ENCODE measurements at places on chromosomes 5 and 9.

- no peak for DNase-seq
These were observed 117.8 kb downstream of the MAST4 start for GRCh38 chr5:66713998-66714397.

DNA sequence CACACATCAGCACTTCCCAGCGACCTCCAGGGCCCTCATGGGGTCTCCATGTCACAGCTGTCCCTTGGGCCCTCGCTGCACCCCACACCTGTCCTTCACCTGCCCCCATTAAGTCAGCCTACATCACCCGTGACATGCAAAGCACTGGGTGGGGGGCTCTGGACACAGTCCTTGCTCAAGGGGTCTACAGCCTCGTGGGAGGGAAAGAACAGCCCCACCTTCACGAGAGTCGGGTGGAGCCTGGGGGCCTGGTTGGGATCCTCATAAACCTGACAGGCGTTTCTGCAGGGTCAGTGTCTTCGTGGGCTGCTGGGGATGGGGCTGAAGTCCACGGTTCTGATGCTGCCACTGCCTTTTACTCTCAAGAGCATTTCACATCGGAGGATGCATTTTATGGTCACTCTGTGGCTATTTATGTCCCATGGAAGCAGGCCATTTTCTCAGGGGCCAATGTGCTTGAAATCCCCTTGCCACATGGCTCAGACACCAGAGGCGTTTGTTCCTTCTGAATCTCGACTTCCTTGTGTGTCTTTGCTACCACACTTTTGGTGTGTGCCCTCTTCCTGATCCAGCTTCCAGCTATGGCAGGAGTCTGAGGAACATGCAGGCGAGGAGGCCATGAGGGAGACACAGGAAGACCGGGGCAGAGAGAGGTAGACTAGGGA lies at the start of gene OR2V1:
OR2V1 (minus strand) TSS at position 338 of the 665 bp plus-strand sequence. CDS start 5,865 bp downstream, outside the sequence.
- DNase-seq, result no peak

- no peak for DNase-seq
These were observed 282.2 kb downstream of the SEMA5A start for GRCh38 chr5:9263656-9264055.

- peak; percentile 40 for DNase-seq
These were observed 4.1 kb downstream of the CDK7 start for GRCh38 chr5:69238760-69239251.

- no peak for DNase-seq
These were observed 401.9 kb downstream of the ZSWIM6 start for GRCh38 chr5:61734001-61734400.

GRCh38 chr5:168798065-168799023 lies 219.2 kb upstream of the PANK3 start:
- DNase-seq, result no peak

GRCh38 chr9:121599872-121600585 lies 51.4 kb upstream of the DAB2IP start:
- DNase-seq, result no peak

DNA sequence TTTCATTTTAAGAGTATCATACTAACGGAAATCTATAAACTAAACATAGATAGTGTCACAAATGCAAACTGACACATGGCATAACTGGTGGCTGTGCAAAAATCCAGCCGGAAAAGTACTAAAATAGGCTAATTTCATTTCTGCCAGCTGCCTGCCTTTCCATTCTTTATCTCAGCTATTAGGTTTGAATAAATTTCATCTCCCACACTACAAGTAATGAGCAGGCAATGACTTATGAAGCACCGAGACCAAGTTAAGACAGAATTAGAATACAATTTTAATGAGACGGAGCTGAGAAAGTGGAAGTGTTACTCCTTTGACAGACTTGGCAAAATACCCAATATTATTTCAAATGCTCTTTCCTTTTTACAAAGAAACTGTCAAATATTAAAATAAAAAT lies 258.8 kb upstream of the ZNF608 start:
- DNase-seq, result no peak

DNA sequence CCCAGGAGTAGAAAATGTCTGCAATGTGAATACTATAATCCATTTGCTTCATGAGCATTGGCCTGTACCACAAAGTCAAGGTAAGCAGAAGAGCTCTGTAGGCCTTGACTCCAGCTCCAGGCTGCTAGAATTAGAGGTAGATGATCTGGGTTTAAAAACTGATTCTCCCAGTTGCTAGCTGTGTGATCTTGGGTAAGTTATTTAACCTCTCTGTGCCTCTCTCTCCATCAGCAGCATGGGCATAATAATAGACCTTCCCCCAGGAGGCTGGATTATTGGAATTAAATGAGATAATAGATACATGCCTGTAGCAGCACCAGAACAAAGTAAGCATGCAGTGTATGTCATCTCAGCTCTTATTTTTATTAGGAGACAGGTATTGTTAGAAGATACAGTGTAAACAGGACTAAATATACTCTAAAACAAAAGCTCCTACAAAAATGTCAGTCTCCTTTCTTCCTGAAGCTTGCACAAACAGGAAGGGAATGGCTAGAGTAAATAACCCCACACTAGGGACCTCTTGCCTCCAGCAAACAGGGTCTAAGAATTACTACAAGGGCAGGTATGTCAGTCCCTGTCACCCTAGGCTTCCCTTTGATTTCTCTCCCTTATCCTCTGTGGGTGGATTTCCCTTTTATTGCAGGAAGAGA lies 57.5 kb downstream of the PSAT1 start:
- DNase-seq, result no peak

DNA sequence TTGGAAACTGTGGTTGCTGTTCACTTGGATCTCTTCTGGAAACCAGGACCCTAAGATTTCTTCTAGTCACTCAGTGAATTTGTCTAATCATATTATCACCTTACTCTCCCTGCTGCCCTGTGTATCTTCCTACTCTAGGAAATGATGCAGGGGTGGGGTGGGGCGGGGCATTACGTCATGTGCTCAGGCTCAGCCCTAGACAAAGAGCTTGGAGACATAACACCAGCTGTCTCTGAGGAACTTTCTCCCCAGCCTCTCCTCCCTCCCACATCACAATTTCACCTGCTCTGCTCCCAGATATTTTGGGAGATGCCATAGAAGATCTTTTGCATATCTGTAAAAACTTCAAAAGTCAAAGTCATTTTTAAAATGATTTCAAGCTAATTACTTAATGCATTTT lies 470.4 kb downstream of the ZSWIM6 start:
- DNase-seq, result no peak

GRCh38 chr5:158923799-158924551 lies 175.7 kb downstream of the EBF1 start:
- no peak for DNase-seq

DNA sequence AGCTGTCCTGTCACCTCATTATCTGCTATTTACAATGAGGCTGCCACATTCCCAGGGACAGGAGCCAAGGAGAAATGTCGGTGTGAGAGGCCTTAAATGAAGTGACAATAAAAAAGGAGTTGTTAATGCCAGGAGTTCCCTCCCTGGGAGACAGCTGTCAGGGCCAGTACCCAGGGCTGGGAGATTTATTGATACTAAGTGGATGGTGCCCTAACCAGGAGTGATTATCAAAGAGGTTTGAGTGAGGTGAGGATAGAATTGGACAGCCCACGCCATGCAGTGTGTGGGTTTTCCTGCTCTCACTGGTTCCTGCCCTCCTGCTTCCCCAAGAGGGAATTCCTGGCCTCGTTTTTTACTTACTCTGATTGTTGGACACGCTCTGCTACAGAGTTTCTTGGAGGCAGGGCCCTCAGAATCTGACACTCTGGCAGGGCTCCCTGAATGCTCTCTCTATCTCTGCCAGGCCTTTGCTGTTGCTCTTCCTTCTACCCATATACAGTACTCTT lies 150.8 kb downstream of the GRIA1 start:
- DNase-seq, result no peak

DNA sequence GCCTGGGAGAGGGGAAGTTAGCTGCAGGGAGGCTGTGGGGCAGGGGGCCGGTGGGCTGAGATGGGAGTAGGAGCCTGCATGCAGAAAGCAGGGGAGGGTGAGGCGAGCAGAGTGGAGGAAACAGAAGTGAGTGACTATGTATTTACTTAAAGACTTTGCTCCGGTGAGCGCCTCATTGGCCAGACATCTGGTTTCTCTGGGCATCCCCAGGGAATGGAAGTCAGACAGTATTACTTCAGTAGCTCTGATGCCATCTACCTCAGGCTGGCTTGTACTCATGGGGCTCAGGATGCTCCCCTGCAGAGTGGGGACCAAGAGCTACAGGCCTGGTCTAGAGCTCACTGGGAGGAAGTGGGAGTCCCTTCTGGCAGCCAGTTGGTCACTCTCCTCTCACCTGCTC lies 78.2 kb upstream of the ARAP3 start:
- DNase-seq, result no peak

DNA sequence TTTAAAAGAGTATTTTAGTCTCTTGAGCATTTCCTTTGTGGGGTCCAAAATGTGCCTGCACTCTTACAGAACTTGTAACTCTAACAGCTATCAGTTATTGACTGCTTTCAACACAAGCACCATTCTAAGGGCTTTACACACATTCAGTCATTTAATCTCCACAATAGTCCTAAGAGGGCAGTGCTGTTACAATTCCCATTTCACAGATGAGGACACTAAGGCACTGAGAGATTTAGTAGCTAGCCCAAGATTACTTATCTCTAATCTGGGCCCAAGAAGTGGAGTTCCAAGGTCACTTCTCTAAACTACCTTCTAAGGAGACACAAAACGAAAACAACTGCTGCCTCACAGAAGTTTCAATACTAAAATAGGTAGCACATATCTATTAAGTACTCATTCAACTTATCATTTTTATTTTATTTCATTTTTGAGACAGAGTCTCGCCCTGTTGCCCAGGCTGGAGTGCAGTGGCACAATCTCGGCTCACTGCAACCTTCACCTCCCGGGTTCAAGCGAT lies 275.2 kb downstream of the CWC27 start:
- DNase-seq, result no peak

GRCh38 chr5:128701301-128701700 lies 163.3 kb upstream of the FBN2 start:
- DNase-seq, result no peak

- DNase-seq, result no peak
These were observed 37.0 kb upstream of the FGF1 start for GRCh38 chr5:142722896-142723295.

DNA sequence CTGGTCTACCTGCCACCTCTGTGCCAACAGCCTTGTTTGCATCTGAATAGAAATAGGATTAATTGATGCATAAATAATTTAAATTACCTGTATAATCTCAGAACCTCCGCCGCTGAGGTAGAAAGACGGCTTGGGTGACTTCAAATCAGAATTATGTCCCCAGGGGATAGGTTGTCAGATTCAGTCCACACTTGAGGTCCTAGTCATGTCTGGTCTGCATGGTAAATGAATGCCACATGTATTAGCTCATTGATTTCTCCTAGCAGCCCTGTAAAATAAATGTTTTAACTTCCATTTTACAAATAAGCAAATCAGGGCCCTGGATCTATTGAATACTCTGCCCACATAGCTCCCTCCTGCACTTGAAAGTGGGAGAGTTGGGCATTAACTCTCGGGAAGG lies 368.0 kb upstream of the WWC1 start:
- DNase-seq, result no peak

GRCh38 chr9:16029796-16030363 lies 477.0 kb downstream of the CCDC171 start:
- no peak for DNase-seq

GRCh38 chr5:134100283-134101091 lies 14.0 kb upstream of the TCF7 start:
- no peak for DNase-seq

- no peak for DNase-seq
These were observed 17.8 kb downstream of the DIMT1 start for GRCh38 chr5:62385816-62386400.

DNA sequence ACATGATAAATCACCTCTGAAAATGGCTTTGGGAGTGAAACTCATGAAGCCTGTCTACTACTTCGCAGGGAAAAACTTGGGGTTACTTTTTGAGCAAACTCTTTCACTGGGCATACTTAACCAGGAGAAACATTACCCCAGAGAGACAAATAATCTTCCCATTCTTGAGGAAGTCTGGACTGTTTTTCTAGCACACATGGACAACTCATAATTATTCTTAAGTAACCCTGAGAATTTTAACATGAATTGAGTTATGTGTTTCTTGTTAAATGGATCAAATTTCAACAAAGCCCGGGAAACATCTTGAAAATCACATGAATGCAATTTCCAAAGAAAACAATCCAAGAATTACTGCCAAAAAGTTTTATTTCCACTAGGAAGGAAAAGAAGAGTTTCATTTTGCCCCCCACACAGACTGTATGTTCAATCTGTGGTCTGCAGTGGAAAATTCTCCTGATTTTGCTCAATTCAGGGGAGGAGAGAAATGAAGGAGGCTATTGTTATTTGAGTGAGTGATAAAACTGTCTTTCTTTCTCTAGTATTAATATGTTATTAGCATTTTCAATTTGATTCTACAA lies 564.8 kb upstream of the CLINT1 start:
- DNase-seq, result no peak

DNA sequence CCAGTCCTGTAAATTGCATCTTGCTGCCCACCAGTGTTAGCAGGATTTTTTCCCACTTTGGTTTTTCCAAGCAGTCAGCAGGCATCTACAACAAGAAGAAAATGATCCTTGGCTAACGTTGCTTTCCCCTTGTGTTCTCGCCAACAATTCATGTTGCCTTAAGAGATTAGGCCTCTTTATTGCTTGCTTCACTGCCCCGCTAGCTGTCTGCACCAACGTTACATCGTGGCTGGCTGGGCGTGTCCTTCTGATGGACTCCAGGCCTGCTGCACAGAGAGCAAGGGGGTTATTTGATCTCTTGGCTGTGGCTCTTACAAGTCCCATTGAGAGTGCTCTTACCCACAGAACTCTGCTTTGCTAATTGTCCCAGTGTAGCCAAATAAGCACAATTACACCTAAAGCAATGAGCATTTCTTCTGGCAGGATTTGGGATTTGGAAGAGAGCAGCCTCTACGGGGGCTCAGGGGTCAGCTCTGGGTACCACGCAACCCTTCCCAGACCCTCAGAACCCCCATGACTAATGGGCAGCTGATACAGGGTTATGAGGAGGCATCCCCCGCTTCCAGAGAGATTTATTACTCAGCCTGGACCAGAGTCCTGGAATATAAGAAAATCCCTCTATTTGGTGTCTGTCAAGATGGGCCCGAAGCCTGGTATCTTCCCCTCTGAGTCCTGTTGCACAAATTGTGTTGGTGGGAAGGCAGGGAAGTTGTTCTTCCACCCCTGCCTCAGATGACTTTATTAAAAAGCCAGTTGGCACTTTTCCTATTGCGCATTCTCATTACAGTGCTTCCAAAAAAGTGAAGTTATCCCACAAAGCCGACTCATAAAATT lies 17.6 kb downstream of the DCANP1 start:
- DNase-seq, result no peak

- no peak for DNase-seq
These were observed 41.6 kb upstream of the SHOC1 start for GRCh38 chr9:111836311-111836710.

All from AG09309 (cell line).